Small intestine (tissue), 16 donors: ENCODE measurements at places on chromosomes 16 and 17. TPM values are rescaled to one million over a fixed set of nuclear protein-coding genes. Genes with fewer than 3 reads are reported as not detected.

Gene ARL17B
- 2.7 TPM for polyA plus RNA-seq

Gene ABCA8
- polyA plus RNA-seq, result 1.9 TPM

Gene TMEM92
- polyA plus RNA-seq, result 53.5 TPM

DNA sequence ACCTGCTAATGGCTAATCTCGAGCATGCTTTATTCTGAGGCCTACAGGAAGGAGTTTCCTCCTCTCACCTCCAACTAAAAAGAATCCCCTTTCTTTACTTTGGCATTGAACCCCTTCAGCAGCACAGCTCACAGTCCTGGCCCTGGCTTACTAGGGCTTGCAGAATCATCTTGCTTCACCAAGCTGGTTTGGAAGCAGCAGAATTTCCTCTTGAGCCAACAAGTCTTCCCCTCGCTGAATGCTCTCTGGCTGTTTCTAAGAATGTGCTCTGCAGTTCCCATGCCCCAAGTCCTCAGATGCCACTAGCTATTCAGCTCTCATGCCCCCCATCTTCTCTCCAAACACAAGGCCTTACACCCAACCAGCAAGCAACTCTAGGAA is 271.2 kb downstream of the NTN1 start:
- H3K27ac ChIP-seq, result peak overlapping the region; percentile 29
- no peak overlapping the region for H3K4me3 ChIP-seq
- no peak for DNase-seq
- no peaks in the 10 kb centered on the region for H3K36me3 ChIP-seq

DNA sequence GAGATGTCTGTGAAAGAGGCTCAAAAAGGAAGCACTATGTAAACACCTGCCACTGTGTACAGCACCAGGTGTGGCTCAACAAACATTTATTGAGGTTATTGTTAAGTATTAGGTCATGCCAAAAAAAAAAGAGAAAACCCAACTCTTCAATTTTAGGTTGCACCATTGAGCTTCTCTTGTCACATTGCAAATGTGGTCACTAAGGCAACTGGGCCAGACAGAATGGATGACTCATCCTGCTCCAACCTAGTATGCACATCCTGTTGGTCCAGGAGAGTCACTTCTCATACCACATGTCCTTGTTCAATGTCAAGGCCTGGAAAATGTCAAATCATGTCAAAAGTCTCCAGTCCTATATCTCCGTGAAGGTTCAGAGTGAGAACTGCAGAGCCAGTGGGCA is 25.0 kb downstream of the HOXB1 start:
- no peak overlapping the region for H3K27ac ChIP-seq
- H3K36me3 ChIP-seq, result no peaks in the 10 kb centered on the region
- no peaks in the 10 kb centered on the region for H3K27me3 ChIP-seq
- H3K4me3 ChIP-seq, result no peak overlapping the region
- H3K4me1 ChIP-seq, result no peaks in the 10 kb centered on the region

GRCh38 chr17:15498107-15498506 is 30.7 kb upstream of the CDRT4 start:
- no peak overlapping the region for H3K27ac ChIP-seq
- H3K4me1 ChIP-seq, result no peaks in the 10 kb centered on the region
- H3K4me3 ChIP-seq, result no peak overlapping the region

GRCh38 chr17:2412561-2413021 is 11.7 kb upstream of the MNT start:
- peaks cover 5% of the 10 kb centered on the region for H3K4me1 ChIP-seq
- H3K27me3 ChIP-seq, result no peaks in the 10 kb centered on the region
- H3K36me3 ChIP-seq, result no peaks in the 10 kb centered on the region
- no peak overlapping the region for H3K4me3 ChIP-seq
- DNase-seq, result no peak

DNA sequence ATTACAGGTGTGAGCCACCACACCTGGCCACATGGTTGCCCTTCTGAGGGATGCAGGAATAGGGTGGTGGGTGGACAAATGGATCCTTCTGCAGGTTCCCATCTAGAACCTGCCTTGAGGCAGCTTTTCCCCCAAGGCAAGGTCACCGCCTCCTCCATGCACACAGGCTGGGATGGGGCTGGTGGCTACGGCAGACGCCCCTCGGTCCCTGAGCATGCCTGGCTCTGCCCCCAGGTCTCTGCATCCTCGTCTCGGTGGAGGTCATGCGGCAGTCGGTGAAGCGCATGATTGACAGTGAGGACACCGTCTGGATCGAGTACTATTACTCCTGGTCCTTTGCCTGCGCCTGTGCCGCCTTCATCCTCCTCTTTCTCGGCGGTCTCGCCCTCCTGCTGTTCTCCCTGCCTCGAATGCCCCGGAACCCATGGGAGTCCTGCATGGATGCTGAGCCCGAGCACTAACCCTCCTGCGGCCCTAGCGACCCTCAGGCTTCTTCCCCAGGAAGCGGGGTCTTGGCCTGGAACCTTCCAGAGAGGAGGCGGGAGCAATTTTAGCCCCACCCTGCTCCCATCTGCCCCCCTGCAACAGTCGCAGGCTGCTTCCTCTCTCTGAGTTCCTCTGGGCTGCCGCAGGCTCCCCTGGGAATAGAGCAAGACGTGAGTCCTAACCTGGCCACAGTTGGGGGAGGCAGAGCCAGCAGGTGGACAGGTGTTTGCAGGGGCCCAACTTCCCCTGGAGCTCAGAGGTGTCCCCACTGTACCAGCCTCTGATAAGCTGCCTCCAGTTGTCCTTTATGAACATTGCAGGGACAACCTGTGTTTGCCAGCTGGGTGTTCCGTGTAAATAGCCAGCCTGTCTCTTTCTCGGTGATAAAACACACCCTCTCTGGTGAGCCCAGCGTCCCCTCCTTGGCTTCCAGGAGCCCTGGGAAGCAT is 11.7 kb downstream of the CACNG1 start:
- peaks cover 4% of the 10 kb centered on the region for H3K4me1 ChIP-seq
- H3K4me3 ChIP-seq, result no peak overlapping the region
- H3K27ac ChIP-seq, result no peak overlapping the region
- H3K27me3 ChIP-seq, result no peaks in the 10 kb centered on the region

- H3K4me1 ChIP-seq, result no peaks in the 10 kb centered on the region
- H3K36me3 ChIP-seq, result peaks cover 18% of the 10 kb centered on the region
- no peak overlapping the region for H3K27ac ChIP-seq
Measured at GRCh38 chr17:55405600-55405999, 16.0 kb downstream of the MMD start.
